Natural killer cell (primary cell): ENCODE measurements at places on chromosomes 1 and 21. TPM values are rescaled to one million over a fixed set of nuclear protein-coding genes. Genes with fewer than 3 reads are reported as not detected.
A peak's percentile ranks its signal among the peaks of the same experiment; 100 is the strongest.

IGSF5 gene
- total RNA-seq, result not detected

NPR1 gene
- total RNA-seq, result not detected

DNAJC16 gene
- 18.6 TPM for total RNA-seq

GPR25 gene
- total RNA-seq, result 9.4 TPM

TFF1 gene
- not detected for total RNA-seq

CNR2 gene
- 12.0 TPM for total RNA-seq

- DNase-seq, result no peak
Observed at GRCh38 chr21:16243396-16243795, 513.6 kb downstream of the USP25 start.

GRCh38 chr1:224559981-224560728, 56.0 kb upstream of the CNIH3 start:
- DNase-seq, result no peak

- DNase-seq, result peak; percentile 92
Observed at GRCh38 chr1:904310-904950, 19.3 kb upstream of the SAMD11 start.

GRCh38 chr1:56404066-56404465, 175.3 kb downstream of the PLPP3 start:
- no peak for DNase-seq

GRCh38 chr1:7322283-7322785, 448.8 kb upstream of the VAMP3 start:
- no peak for DNase-seq

- DNase-seq, result no peak
Observed at GRCh38 chr1:15620155-15620545, 2.9 kb downstream of the DDI2 start.

DNA sequence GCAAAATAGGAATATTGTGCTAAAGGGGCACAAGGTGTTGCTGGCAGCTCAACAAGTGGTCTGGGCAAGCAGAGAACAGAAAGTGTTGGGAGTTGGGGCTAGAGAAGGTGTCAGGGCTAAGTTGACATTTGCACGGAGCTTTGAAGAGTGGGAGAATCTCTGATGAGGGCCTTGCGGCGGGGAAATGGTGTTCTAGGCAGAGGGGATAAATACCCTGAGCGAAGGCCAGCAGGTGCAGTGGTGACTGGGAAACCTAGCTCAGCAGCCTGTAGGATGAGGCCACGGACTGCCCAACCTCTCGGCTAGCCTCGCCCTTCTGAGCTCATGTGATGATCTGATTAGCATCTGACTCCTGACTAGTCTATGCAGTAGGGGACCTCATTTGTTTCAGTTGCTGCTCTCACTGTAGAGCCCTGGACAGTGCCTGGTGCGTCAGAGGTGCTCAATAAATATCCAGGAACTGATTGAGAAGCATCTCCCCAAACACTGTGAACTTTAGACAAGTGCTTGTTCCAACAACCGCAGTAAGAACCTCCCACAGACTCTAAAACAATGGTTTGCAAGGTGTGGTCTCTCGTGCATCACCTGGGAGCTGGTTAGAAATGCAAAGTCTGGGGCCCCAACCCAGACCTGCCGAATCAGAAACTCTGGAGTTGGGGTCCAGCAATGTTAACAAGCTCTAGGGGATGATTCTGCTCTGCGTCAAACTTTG, 1.0 kb upstream of the FOXO6 start:
- peak; percentile 40 for DNase-seq

GRCh38 chr1:99964806-99965205, 5.0 kb upstream of the SLC35A3 start:
- no peak for DNase-seq

GRCh38 chr1:39337067-39337466, 132.6 kb downstream of the MACF1 start:
- DNase-seq, result no peak

DNA sequence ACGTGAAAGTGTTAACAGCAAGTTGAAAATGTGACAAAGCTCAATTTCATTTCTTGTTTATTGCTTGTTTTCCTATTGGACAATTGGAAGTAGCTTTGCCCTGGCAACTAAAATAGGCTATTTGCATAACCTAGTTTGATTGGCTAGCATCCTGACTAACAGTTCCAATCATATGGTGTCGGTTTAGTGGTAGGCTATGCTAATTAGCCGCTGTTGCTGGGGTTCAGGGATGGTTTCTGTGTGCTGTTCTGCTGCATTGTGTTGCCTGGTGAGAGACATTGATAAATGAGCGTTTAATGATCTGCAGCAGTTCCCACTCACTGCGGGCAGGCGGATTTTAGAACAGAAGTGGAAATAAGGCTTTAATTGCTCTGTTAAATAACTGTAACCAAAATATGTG, 68.5 kb downstream of the DYRK1A start:
- DNase-seq, result peak; percentile 48

DNA sequence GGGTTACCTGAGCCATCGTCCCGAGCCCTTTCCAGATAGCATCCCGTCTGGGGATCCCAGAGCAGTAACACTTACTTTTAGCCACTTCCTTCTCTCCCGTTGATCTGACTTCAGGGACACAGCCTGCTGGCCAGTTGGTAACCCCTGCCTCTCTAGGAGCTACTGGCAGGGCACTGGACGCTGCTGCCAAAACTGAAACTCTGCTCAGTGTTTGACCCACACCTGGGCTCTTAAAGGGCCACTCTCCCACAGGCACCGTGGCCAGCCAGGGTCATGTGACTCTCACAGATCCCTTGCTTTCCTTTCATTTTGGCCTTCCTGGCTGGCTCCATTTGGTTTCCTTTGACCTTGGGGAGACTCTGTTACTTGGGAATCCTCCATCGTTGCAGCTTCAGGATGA, at the start of gene PIGR:
PIGR (minus strand) TSS at position 206 of the 400 bp plus-strand sequence. CDS start 5,935 bp downstream, outside the sequence.
- no peak for DNase-seq

GRCh38 chr1:205226868-205227583, 720 bp upstream of the TMCC2 start:
- peak; percentile 38 for DNase-seq

DNA sequence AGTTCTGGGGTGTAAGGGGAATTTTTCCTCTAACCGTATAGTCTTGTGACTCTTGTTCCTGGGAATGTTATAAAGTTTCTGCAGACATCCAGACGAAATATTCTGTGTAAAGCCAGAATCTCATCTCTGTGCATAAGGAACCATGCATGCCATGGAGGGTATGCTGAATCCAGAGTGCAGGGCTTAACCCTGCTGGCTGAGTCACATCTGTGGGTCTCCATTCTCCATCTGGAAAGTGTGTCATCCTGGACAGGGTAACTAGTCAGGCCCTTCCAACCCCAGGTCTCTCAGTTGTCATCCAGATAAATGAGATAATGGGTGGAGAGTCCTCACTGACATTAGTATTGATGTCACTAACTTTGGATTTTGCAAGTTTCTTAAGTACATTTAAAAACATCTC, 48.8 kb downstream of the ATP5PO start:
- no peak for DNase-seq

GRCh38 chr1:216081445-216081844, 341.8 kb downstream of the USH2A start:
- no peak for DNase-seq
